Activated CD8-positive, alpha-beta T cell treated with anti-CD3 and anti-CD28 coated beads, Interleukin-2, amount 10 ng/mL, durations not matched to agents 7 days and 5 days (primary cell): ENCODE measurements at places on chromosomes 3 and 15.

GRCh38 chr3:52327486-52328290, 11.6 kb downstream of the DNAH1 start:
- H3K36me3 ChIP-seq = peaks cover 2% of the 10 kb centered on the region
- DNase-seq = no peak
- H3K4me1 ChIP-seq = no peaks in the 10 kb centered on the region
- no peaks in the 10 kb centered on the region for H3K27me3 ChIP-seq
- no peak overlapping the region for H3K4me3 ChIP-seq
- H3K27ac ChIP-seq = no peak overlapping the region

- peaks cover 2% of the 10 kb centered on the region for H3K36me3 ChIP-seq
- H3K4me3 ChIP-seq = no peak overlapping the region
- no peak overlapping the region for H3K27ac ChIP-seq
- H3K4me1 ChIP-seq = no peaks in the 10 kb centered on the region
Observed at GRCh38 chr3:192515664-192516045, 211.7 kb downstream of the FGF12 start.

- H3K27me3 ChIP-seq = peaks cover 2% of the 10 kb centered on the region
- peaks cover 12% of the 10 kb centered on the region for H3K4me1 ChIP-seq
- H3K4me3 ChIP-seq = no peak overlapping the region
- H3K36me3 ChIP-seq = no peaks in the 10 kb centered on the region
- H3K27ac ChIP-seq = no peak overlapping the region
Observed at GRCh38 chr3:119778811-119779210, 3.1 kb upstream of the NR1I2 start.

DNA sequence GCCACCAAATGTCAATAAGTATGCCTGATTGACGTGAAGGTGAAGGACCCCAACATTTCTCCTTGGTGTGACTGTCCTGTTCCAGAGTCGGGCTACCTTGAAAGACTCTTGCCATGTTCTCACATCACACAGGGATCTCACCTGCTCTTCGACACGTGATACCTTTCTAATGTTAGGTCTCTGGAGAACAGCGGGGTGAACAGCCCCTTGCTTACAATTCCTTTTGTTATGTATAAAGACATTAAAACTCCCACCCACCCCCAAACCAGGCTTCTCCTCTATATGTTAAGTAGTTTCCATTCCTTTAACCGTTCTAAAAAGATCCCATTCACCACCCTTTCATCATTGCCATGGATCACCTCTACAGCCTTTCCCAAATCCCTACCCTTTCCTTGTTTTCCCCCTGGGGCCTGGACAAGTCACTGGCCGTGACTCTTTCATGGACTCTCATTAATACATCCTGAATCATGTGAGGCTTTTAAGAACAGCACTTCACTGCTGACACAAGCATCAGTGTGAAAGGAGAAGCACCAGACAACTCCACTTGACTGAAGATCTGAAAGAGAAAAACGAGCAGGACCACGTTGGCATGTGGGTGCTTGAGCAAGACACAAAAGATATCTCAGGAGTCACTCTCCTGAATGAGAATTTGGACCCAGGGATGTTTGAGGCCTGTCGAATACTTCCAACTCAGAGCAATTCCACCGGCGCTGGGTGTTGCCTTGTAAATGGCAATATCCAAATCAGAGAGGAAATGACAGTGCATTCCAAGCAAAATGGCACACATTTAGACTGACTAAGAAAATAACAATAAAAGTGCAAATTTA, 115.0 kb downstream of the FOXP1 start:
- no peak overlapping the region for H3K27ac ChIP-seq
- H3K27me3 ChIP-seq = no peaks in the 10 kb centered on the region
- peaks cover 21% of the 10 kb centered on the region for H3K36me3 ChIP-seq
- no peak overlapping the region for H3K4me3 ChIP-seq
- no peak for DNase-seq
- peaks cover 17% of the 10 kb centered on the region for H3K4me1 ChIP-seq
